ENCODE measurements at places on chromosomes 7 and 10. TPM values are rescaled to one million over a fixed set of nuclear protein-coding genes. Genes with fewer than 3 reads are reported as not detected.

The CDK14 gene
- polyA plus RNA-seq: 3.9 TPM

DNA sequence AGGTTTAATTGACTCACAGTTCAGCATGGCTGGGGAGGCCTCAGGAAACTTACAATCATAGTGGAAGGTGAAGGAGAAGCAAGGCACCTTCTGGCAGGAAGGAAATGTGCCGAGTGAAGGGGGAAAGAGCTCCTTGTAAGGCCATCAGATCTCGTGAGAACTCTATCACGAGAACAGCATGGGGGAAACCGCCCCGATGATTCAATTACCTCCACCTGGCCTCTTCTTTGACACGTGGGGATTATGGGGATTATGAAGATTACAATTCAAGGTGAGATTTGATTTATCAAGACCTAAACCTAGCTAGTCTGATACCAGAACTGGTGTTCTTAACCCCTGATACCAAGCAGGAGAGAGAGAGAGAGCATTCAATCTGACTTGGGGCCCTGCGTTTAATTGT is 258.7 kb downstream of the PTEN start:
- no peak overlapping the region for H3K4me3 ChIP-seq
- no peaks in the 10 kb centered on the region for H3K36me3 ChIP-seq
- no peak overlapping the region for H3K27ac ChIP-seq
- peaks cover 23% of the 10 kb centered on the region for H3K4me1 ChIP-seq
- DNase-seq: no peak

The FOXP2 gene
- not detected for polyA plus RNA-seq

GRCh38 chr7:151520419-151521261 is 945 bp upstream of the RHEB start:
- no peaks in the 10 kb centered on the region for H3K36me3 ChIP-seq
- peak overlapping the region; percentile 90 for H3K27ac ChIP-seq
- H3K4me3 ChIP-seq: peak overlapping the region; percentile 64
- peak; percentile 40 for DNase-seq
- peaks cover 37% of the 10 kb centered on the region for H3K4me1 ChIP-seq
- no peaks in the 10 kb centered on the region for H3K27me3 ChIP-seq

DNA sequence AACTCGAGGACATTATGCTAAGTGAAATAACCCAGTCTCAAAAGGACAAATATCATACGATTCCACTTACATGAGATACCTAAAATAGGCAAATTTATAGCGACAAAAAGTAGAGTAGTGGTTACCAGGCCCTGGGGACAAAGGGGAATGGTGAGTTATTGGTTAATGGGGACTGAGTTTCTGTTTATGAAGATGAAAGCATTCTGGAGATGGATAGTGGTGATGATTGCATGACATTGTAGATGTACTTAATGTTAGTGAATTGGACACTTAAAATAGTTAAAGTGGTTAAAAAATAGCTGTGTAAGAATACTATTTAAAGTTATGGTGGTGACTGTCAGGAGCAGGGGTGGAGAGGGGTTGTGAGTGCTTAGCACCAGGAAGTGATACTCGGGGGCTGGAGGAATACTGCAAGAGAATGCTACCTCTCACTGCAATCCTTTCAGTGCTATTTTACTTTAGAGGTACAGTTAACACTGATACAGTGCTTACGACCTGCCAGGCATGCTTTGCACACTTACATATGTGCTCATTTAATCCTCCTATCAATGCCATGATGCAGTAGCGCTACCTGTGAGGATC is 16.7 kb upstream of the TEX36 start:
- no peak overlapping the region for H3K4me3 ChIP-seq
- no peak overlapping the region for H3K27ac ChIP-seq
- H3K4me1 ChIP-seq: no peaks in the 10 kb centered on the region
- no peaks in the 10 kb centered on the region for H3K27me3 ChIP-seq
- no peaks in the 10 kb centered on the region for H3K36me3 ChIP-seq

- no peak overlapping the region for H3K27ac ChIP-seq
- H3K27me3 ChIP-seq: no peaks in the 10 kb centered on the region
- no peak overlapping the region for H3K4me3 ChIP-seq
- H3K36me3 ChIP-seq: no peaks in the 10 kb centered on the region
- H3K4me1 ChIP-seq: no peaks in the 10 kb centered on the region
These were observed 74.5 kb downstream of the BMPER start for GRCh38 chr7:33979807-33980355.

DNA sequence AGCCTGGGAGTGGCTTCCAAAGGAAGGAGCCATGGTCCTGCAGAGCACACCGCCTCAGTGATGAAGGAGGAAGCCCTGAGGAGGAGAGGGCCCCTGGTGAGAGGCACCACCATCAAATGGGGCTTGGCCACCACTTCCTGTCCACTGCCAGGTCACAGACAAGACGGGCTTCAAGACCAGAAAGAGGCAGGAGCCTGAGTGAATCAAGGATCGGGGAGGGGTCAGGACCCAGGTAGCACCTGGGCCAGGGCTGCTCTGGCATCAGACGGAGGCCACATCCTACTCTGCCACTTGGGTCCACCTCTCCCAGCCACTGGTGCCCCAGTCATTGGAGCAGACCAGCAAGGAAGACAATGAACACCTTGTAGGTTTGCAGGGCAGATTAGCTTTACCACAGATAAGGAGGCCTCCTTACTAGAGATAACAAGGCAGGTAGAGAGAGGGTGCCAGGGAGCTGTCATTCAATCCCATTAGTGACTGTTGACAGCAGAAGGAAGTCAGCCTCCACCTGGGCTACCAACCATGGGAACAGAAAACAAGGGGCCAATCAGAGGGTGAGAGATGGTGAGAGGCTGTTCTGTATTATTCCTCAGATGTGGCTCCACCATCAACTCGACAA is 143.4 kb downstream of the TNS3 start:
- DNase-seq: no peak
- no peaks in the 10 kb centered on the region for H3K27me3 ChIP-seq
- H3K36me3 ChIP-seq: no peaks in the 10 kb centered on the region

GRCh38 chr7:37527109-37527508 is 78.4 kb upstream of the ELMO1 start:
- peaks cover 14% of the 10 kb centered on the region for H3K27me3 ChIP-seq
- no peaks in the 10 kb centered on the region for H3K4me1 ChIP-seq
- H3K36me3 ChIP-seq: no peaks in the 10 kb centered on the region
- H3K27ac ChIP-seq: no peak overlapping the region
- DNase-seq: no peak

DNA sequence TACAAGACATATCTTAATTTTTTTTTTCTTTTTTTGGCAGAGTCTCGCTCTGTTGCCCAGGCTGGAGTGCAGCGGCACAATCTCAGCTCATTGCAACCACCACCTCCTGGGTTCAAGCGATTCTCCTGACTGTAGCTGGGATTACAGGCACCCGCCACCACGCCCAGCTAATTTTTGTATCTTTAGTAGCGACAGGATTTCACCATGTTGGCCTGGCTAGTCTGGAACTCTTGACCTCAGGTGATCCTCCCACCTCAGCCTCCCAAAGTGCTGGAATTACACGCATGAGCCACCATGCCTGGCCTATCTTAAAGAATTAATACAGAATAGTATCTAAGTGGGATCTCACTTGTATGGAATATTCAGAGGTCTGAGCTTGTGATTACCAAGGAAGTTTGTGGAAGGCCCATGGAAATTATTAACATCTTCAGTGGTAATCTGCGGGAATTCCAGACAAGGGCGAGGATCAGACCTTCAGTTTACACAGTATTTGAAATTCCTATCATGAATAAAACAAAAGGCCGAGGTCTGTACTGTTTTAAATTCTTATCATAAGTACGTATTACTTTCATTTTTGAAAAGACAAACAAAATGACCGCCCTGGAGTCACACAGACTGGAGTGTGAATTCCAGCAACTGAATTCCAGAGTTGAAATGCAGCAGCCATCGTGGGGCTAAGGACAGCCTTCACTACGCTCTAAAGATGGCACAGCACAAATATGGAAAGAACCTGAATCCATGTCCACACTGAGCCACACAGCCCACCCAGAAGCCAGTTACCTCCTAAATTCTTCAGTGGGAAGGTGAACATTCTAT is 16.7 kb downstream of the GPRIN2 start:
- H3K27ac ChIP-seq: no peak overlapping the region
- DNase-seq: no peak
- H3K4me3 ChIP-seq: no peak overlapping the region
- H3K36me3 ChIP-seq: no peaks in the 10 kb centered on the region

- no peaks in the 10 kb centered on the region for H3K4me1 ChIP-seq
- no peaks in the 10 kb centered on the region for H3K27me3 ChIP-seq
These were observed 201.2 kb downstream of the LHFPL3 start for GRCh38 chr7:104529567-104529966.

- no peak for DNase-seq
- H3K36me3 ChIP-seq: no peaks in the 10 kb centered on the region
- H3K27me3 ChIP-seq: no peaks in the 10 kb centered on the region
- H3K4me1 ChIP-seq: no peaks in the 10 kb centered on the region
- no peak overlapping the region for H3K27ac ChIP-seq
These were observed 185.3 kb downstream of the RPS24 start for GRCh38 chr10:78218798-78219490.

DNA sequence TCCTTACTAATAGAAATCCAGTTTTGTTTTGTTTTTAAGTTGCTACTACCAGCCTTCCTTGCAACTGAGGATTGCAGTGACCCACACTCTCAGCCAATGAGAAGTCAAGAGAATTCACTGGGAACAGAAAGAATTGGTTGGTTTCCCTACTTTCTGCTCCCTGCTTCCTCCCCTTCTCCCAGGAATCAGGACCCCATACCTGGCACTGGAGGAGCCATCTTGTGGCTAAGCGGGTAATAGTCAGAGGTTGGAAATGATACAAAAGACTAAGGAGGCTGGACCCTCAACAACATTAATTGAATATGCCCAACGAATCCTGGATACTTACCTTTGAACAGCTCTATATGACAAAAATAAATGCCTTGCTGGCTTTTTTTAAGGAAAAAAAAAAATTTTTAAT is 6.3 kb downstream of the TMEM176A start:
- H3K27me3 ChIP-seq: peaks cover 26% of the 10 kb centered on the region
- H3K36me3 ChIP-seq: no peaks in the 10 kb centered on the region
- no peak overlapping the region for H3K4me3 ChIP-seq
- DNase-seq: no peak
- H3K4me1 ChIP-seq: no peaks in the 10 kb centered on the region

The FBXL13 gene
- polyA plus RNA-seq: 0.42 TPM

DNA sequence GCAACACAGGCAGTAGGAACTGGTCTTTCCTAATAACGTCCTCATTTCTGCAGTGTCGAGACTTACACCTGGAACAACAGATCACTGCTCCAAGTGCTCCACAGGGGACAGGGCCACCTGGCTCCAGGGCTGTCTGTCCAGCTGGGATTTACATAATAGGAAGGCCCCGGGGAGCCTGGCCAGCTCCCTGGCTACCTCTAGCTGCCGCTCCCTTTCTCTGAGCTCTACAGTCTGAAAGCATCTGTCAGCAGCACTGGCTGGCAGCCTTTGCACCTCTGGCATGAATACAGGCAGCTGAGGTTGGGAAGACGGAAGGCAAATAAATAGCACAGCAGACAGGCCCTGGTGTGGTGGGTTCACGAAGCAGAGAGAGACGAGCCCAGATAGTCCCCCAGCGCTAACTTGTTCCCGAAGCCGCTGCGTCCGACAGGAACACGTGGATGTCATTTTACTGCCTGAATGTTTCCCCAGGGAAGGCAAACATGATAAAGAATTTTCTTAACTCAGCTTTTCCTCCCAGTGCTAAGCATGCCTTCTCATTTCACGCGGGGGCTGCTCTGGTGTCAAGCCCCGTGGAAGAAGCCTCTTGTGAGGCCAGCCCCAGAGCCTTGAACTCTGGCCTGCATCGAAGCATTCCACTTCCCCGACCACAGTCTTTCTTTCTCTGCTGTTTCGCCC is 105.4 kb downstream of the ITIH5 start:
- H3K27ac ChIP-seq: no peak overlapping the region
- H3K4me1 ChIP-seq: no peaks in the 10 kb centered on the region
- H3K4me3 ChIP-seq: no peak overlapping the region
- H3K36me3 ChIP-seq: no peaks in the 10 kb centered on the region

The RAB19 gene
- polyA plus RNA-seq: 5.7 TPM

DNA sequence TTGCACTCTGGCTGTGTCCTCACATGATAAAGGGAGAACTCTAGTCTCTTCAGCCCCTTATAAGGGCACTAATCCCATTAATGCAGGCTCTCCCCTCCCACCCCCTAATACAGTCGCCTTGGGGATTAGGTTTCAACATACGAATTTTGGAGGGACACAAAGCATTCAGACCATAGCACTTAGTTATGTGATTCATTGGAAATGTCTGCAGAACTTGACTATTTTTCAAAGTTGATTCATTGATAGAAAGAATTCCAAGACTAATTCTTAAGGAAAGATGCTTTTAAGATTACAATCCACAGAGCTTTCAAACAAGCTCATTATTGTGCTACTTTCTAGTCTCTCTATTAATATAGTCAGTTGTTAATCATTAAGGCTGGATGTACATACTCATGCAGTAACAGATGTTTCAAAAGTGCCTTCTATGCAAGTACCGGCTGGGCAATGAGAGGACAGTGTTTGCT is 85.3 kb upstream of the RPA3 start:
- H3K4me1 ChIP-seq: no peaks in the 10 kb centered on the region
- no peak overlapping the region for H3K27ac ChIP-seq
- H3K36me3 ChIP-seq: peaks cover 5% of the 10 kb centered on the region
- H3K27me3 ChIP-seq: no peaks in the 10 kb centered on the region
- DNase-seq: no peak
- no peak overlapping the region for H3K4me3 ChIP-seq

The TMEM213 gene
- polyA plus RNA-seq: not detected

DNA sequence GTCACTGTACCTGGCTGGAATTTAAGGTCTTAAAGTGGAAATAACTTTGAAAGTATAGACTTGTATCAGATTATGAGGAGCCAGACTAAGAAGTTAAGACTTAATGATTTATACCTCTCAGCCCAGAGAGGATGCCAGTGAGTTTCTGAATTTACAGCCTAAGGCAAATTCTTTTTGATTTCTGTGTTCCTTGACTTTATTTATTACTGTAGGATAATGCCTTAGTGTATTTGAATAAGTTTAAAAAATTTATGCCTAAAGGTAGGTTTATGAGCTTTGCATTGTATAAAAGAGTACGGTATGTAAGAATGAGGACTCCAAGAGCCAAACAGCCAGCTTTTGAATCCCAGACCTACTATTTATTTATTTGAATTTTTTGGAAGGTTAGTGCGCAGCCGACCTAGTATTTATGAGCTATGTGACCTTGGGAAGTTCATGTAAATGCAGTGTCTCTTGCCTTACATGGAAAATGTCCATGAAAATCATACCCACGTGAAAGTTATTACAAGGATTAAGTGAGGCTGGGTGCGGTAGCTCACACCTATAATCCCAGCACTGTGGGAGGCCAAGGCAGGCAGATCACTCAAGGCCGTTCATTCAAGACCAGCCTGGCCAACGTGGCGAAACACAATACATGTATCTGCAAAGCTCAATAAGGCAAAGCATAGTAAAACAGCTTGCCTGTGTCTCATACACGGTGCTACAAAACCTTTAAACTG is 174.6 kb downstream of the AUTS2 start:
- no peaks in the 10 kb centered on the region for H3K36me3 ChIP-seq
- no peak overlapping the region for H3K27ac ChIP-seq
- no peak for DNase-seq

- DNase-seq: no peak
- H3K27ac ChIP-seq: no peak overlapping the region
- H3K27me3 ChIP-seq: no peaks in the 10 kb centered on the region
- H3K4me1 ChIP-seq: no peaks in the 10 kb centered on the region
These were observed 66.7 kb downstream of the EMX2 start for GRCh38 chr10:117609095-117609795.

- H3K36me3 ChIP-seq: no peaks in the 10 kb centered on the region
- no peak for DNase-seq
- H3K4me3 ChIP-seq: no peak overlapping the region
- peaks cover 3% of the 10 kb centered on the region for H3K27me3 ChIP-seq
These were observed 70.9 kb upstream of the LOXL4 start for GRCh38 chr10:98338896-98339295.

Measured in CD4-positive, CD25-positive, alpha-beta regulatory T cell (primary cell).